ENCODE measurements at places on chromosomes 16 and 17. TPM values are rescaled to one million over a fixed set of nuclear protein-coding genes. Genes with fewer than 3 reads are reported as not detected.

Gene SHPK
- 11.3 TPM for total RNA-seq

Gene MT4
- total RNA-seq = not detected

Gene TRAPPC1
- 39.9 TPM for total RNA-seq

Gene HOXB4
- 1.7 TPM for total RNA-seq

Gene UMOD
- not detected for total RNA-seq

Gene ZNF200
- 14.9 TPM for total RNA-seq

Gene ASPHD1
- total RNA-seq = 2.6 TPM

Gene IGSF6
- total RNA-seq = not detected

Gene TP53TG3C
- not detected for total RNA-seq

Gene KRTAP2-3
- not detected for total RNA-seq

Gene EZH1
- total RNA-seq = 9.7 TPM

Gene SPNS3
- total RNA-seq = not detected

Gene EME1
- total RNA-seq = 10.6 TPM

Gene HES7
- total RNA-seq = 0.48 TPM

Gene ACSF3
- total RNA-seq = 10.8 TPM

Gene ALOX15B
- not detected for total RNA-seq

Gene KIF19
- total RNA-seq = not detected

Gene KRT28
- total RNA-seq = not detected

Gene TBC1D3I
- total RNA-seq = not detected

Gene TEX14
- not detected for total RNA-seq

Gene TMEM106A
- 4.9 TPM for total RNA-seq

Gene NEUROD2
- not detected for total RNA-seq

Gene KIFC3
- 49.3 TPM for total RNA-seq

Gene TMEM100
- total RNA-seq = 2.1 TPM

Gene KRTAP4-4
- total RNA-seq = not detected

Gene TLCD1
- 8.7 TPM for total RNA-seq

Gene KIF18B
- 7.6 TPM for total RNA-seq

Gene CACNG5
- not detected for total RNA-seq

Gene ABCC11
- not detected for total RNA-seq

Gene TVP23C
- 7.3 TPM for total RNA-seq

Gene SPN
- not detected for total RNA-seq

Gene CCL7
- 0.68 TPM for total RNA-seq

Gene LGALS9
- total RNA-seq = 7.1 TPM

Gene SCGB1C2
- not detected for total RNA-seq

Gene CREBBP
- total RNA-seq = 6.8 TPM

Gene KRTAP17-1
- total RNA-seq = not detected

Gene FBXW10
- total RNA-seq = not detected

Gene PIRT
- total RNA-seq = not detected

Gene SGCA
- not detected for total RNA-seq

Gene SMPD3
- total RNA-seq = not detected

Gene NOTUM
- 0.24 TPM for total RNA-seq

Gene ACSM2A
- not detected for total RNA-seq
